ENCODE measurements at places on chromosomes 4 and X.

- DNase-seq = no peak
Measured at GRCh38 chr4:150402871-150403272, 179.1 kb upstream of the MAB21L2 start.

- no peak for DNase-seq
Measured at GRCh38 chr4:81418572-81418971, 53.1 kb downstream of the RASGEF1B start.

DNA sequence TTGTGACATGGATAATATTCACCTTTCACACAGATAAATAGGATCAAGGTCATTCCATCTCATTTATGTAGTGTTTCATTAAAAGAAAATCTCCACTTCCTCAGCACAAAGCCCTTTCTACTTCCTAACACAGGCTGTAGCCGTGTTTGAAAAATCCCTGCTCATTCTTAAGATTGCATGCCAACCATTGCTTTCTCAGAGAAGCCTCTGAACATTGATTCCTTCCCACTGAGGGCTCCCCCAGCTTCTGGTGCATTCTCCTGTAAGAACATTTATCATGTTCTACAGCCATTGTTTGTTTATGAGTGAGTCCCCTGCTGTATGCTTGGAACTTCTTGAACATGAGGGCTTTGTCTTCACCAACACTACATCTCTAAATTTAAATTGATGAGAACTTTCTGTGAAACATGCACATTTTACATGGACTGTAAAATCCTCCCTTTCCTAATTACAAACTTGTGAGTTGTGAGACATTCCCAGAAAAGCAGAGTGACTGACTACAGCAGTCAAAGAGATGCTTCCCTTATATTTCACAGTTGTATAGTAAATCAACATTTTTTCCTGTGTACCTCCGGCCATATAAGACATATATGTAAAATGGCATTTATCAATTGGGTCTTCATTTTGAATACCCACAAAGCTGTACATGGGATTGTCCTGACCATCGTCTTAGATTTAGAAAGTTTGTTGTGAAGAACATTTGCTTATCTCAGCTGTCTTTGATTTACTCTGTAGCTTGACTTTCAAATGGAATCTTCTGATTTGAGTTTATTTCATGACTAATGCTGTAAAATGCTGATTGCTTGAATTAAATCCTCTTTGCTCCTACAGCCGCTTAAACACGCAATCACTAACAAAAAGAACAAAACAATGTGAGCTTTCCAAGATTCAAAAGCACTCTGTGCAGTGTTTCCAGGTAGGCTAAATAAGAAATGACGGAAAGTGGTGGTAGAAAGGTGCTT lies 600.5 kb upstream of the SLIT2 start:
- no peak for DNase-seq

DNA sequence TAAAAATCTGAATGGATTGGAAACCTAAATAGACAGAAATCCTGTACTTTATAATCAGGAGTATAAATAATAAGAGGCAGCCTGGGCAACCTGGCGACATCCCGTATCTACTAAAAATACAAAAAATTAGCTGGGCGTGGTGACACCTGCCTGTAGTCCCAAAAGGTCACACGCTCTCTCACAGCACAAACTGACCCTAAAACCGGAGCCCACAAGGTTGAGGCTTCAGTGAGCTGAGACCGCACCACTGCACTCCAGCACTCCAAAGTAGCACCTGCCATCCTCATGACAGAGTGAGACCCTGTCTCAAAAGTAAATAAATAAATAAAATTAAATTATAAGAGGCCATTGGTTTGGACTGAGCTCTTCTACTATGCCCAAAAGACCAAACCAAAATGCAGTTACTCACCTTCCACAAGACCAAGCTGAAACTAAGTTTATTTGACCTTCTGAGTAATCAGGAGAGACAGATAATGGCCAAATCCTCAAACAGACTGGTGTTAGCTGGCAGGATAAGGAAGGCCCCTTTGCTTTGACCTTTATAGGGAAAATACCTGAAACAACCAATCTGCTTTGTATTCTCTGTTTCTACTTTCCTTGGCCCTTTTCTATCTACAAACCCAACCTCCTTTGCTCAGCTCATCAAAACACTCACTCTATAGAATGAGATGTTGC lies 3.2 kb upstream of the GRSF1 start:
- DNase-seq = no peak

DNA sequence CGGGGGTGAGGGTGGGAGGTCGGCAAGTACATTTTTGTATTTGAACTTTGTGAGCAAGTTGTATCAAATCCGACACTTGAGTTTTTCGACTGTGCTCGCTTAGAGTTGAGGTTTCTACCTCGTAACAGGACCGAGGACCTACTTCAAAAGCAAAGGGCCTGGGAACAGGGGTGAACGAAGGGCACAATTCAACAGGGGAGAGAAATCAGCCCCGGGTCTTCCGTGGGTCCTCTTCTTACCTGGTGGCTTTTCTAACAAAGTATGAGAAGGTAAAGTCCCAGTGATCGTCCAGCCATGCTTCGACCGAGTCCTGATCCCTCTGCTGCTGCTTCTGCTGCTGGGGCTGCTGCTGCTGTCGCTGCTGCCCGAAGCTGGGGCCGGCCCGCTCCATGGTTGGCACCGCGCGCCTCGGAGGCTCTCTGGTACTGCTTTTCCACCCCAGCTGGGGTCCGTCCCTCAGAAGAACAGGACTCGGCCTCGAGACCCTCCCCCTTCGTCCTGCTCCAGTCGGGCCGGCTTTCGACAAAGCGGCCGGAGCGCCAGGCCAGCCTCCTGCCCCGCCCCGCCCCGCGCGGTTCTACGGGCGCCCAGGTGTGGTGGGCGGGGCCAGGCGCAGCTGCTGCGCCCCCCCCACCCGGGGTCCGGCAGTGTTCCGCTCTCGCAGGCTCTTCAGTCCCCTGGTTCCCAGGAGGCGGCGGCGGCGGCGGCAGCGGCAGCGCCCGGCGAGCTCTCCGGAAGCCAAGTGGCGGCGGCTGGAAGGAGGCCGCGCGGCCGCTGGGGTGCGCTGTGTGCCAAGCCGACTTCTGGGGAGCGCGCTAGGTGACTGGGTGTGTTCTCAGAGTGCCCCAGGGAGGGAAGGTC lies at the start of gene PDE5A:
Gene PDE5A (minus strand): TSS at position 524 of the 861 bp plus-strand sequence. CDS start 133 bp downstream, at position 391.
- DNase-seq = peak; percentile 76

DNA sequence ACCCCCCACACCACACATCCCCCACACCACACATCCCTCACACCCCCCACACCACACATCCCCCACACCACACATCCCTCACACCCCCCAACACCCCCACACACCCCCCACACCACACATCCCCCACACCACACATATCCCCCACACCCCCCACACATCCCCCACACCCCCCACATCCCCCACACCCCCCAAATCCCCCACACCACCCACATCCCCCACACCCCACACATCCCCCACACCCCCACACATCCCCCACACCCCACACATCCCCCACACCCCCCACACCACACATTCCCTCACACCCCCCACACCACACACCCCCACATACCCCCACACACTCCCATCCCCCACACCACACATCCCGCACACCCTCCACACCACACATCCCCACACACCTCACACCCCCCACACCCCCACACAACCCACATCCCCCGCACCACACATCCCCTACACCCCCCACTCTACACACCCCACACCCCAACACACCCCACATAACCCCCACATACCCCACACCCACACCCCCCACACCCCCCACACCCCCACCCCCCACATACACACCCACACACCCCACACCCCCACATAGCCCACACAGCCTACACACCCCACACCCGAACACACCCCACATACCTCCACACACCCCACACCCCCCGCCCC lies 172.9 kb downstream of the DCLK2 start:
- DNase-seq = no peak

DNA sequence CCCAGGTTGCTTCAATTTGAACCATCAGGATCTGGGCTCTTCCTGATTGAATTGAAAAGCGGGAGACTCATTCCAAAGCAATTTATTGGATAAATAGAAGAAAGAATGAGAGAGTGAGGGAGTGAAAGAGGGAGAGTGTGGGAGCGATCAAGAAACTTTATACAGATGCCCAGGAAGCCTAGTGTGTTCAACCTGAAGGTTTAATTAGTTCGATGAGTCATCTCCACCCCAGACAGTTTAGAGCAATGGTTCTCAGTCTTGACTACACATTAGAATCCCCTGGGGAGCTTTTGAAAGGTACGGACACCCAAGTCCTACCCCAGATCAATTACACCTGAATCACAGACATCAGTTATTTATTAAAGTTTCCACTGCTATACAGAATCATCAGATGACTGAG lies 61.5 kb downstream of the GEMIN8 start:
- DNase-seq = no peak

DNA sequence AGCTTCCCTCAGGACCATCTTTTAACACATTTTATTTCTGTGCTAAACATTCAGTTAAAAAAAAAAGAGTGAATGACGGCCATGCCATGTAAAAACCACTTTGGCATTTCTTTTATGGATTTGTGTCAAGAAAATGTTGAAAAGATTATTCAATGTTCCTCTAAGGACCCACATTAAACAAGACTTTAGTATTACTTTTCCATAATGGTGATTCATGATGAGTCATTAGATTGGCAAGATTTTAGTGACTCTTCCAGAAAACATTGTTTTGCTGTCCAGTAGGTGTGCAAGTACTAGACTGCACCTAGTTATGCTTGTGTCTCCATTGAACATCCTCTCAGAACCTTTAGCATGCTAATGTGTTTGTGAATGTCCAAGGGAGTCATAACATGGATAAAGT lies 748.6 kb downstream of the STPG2 start:
- no peak for DNase-seq

GRCh38 chrX:153184787-153185186 lies 5.7 kb downstream of the MAGEA1 start:
- no peak for DNase-seq

- DNase-seq = no peak
Measured at GRCh38 chr4:158543191-158543590, 21.5 kb downstream of the RXFP1 start.

GRCh38 chr4:30753316-30753715 lies 33.1 kb downstream of the PCDH7 start:
- DNase-seq = no peak

- no peak for DNase-seq
Measured at GRCh38 chr4:152920768-152921167, 15.4 kb upstream of the FHDC1 start.

DNA sequence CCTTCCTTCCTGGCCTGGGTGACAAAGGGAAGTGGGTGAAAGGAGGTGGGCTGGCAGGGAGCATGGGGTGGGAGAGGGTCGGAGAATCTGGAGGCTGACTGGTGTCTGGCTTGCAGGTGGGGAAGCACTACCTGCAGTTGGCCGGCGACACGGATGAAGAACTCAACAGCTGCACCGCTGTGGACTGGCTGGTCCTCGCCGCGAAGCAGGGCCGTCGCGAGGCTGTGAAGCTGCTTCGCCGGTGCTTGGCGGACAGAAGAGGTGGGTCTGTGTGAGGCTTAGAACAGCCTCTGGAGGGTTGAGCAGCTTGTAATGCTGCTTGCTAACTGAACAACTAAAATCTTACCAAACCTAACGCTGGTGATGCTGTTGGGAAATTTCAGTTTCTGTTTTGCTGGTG lies 19.2 kb downstream of the WFS1 start:
- DNase-seq = no peak

GRCh38 chr4:61886131-61886530 lies 686.0 kb downstream of the ADGRL3 start:
- DNase-seq = no peak

DNA sequence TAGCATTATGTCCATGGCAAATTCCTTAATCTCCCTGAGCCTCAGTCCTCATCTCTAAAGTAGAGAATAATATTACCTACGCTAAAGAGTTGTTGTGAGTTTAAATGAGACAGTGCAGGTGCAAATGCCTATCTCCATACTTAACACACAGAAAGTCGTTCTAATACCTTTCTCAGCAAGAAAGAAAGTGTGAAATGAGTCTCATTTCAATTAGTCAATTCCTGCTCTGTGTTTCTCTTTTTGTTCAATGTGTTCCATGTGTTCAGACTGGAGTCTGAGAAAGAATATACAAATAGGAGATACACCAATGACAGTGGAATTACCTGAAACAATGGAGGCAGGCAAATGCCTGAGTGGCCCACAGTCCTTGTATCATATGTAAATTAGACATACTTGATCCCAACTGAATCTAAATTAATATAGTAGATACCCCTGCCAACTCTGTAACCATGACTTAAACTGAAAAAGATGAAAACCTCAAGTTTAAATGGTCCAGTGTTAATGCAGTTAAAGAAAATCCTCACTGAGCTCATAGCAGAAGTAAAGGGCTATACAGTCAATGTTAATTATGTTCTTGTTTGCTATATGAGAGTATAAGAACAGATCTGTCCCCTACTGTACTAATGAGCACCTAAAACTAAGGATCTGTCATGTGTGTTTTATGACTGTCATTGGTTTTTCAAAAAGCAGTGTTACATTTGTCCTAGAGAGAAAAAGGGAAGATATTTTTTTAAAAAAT lies 68.2 kb downstream of the GPC3 start:
- DNase-seq = no peak

DNA sequence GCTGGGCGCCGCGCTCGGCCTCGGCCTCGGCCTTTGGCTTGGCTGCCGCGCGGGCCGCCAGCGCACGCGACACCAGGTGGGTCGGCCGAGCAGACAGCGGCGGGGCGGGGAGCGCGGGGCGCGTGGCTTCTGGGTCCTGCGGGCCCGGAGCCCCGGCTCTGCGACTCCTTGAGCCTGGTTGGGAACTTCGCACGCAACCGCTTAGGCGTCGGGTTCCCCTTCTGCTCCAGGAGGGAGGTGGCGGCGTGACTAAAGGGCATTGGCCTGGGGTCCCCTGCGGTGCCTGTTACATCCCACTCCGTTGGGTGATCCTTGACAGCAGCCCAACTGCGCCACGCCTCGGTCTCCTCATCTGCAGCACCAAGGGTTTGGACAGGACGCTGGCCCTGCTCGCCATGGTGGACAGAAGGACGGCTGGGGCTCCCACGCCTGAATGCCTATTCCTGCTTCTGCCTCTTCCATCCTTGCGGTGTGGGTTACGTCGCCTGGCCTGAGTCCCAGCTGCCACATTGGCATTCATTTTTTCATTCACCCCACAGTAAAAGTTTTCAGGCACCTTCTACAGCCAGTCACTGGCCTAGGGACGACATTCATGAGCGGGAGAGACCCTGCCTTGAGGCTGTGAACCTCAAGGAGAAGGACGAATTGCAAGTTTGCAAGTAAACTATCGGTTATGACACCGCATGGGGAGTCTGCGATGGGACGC lies 631 bp downstream of the EVC start:
- no peak for DNase-seq

- no peak for DNase-seq
Measured at GRCh38 chr4:17814140-17814539, 3.4 kb downstream of the NCAPG start.

DNA sequence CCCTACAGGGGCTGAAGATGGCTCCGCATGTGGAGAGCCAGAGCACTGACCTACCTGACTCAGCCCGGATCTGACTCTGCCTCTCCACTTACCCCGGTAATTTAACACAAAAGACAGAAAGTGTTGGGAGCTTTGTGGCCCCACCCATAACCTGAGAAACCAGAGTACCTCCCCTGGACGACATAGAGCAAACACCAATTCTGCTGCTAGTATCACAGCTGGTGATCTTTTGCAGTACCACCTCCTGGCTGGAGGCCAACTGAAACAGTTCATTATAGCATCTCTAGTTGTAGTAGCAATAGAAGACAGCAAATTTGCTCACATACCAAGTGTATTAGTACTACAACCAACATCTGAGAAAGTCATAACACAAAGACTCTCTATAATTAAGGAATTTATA lies 443.9 kb downstream of the KLHL4 start:
- DNase-seq = no peak

- DNase-seq = no peak
Measured at GRCh38 chr4:88881227-88881569, 175.8 kb downstream of the FAM13A start.

- DNase-seq = no peak
Measured at GRCh38 chrX:81979806-81980515, 778.1 kb downstream of the SH3BGRL start.
